ENCODE measurements at places on chromosomes 2 and 18. TPM values are rescaled to one million over a fixed set of nuclear protein-coding genes. Genes with fewer than 3 reads are reported as not detected.

The ZBTB7C gene
- total RNA-seq: under 0.01 TPM

The HOXD13 gene
- 0.09 TPM for total RNA-seq

The TCF23 gene
- not detected for total RNA-seq

The TMEM37 gene
- total RNA-seq: 0.37 TPM

The PLEKHH2 gene
- 5.3 TPM for total RNA-seq

The PROKR1 gene
- not detected for total RNA-seq

The FAM210A gene
- total RNA-seq: 32.4 TPM

The CYTIP gene
- total RNA-seq: not detected

The ASB1 gene
- total RNA-seq: 24.0 TPM

The CAPN14 gene
- under 0.01 TPM for total RNA-seq

The MROH2A gene
- under 0.01 TPM for total RNA-seq

The ZC3H6 gene
- 3.4 TPM for total RNA-seq

The SERPINB12 gene
- total RNA-seq: not detected

The PNKD gene
- total RNA-seq: 28.9 TPM

The SPATA3 gene
- total RNA-seq: not detected

The RGPD4 gene
- total RNA-seq: not detected

The CHRNG gene
- total RNA-seq: not detected

The GALNT1 gene
- 93.9 TPM for total RNA-seq

The NHEJ1 gene
- 14.5 TPM for total RNA-seq

The EFHD1 gene
- total RNA-seq: not detected

The SULT1C4 gene
- not detected for total RNA-seq

The PLCD4 gene
- 1.8 TPM for total RNA-seq

The SERPINB10 gene
- not detected for total RNA-seq

The BBS5 gene
- total RNA-seq: 6.6 TPM

The ALPG gene
- total RNA-seq: not detected

The GREB1 gene
- total RNA-seq: 1.3 TPM

The TRIM43 gene
- total RNA-seq: not detected

The RAPH1 gene
- 12.1 TPM for total RNA-seq

The NEUROD1 gene
- total RNA-seq: not detected

The OR6B2 gene
- total RNA-seq: not detected

The PRSS56 gene
- total RNA-seq: not detected

The ZNF385B gene
- total RNA-seq: not detected

The DSC2 gene
- not detected for total RNA-seq

The OSBPL1A gene
- 43.5 TPM for total RNA-seq

The TRPM8 gene
- total RNA-seq: under 0.01 TPM

The GPR35 gene
- 0.74 TPM for total RNA-seq

The CCNT2 gene
- 21.9 TPM for total RNA-seq

The PTPRN gene
- 57.0 TPM for total RNA-seq

The B4GALT6 gene
- total RNA-seq: 2.5 TPM

The MLPH gene
- 12.2 TPM for total RNA-seq

The CYP27A1 gene
- 17.1 TPM for total RNA-seq

The CROCC2 gene
- 0.14 TPM for total RNA-seq

The GCG gene
- 0.14 TPM for total RNA-seq

The PROC gene
- total RNA-seq: not detected

The MAP3K20 gene
- 93.6 TPM for total RNA-seq

The MOGAT1 gene
- not detected for total RNA-seq

The RNF125 gene
- 0.28 TPM for total RNA-seq

The MBP gene
- 43.8 TPM for total RNA-seq

The HOXD9 gene
- total RNA-seq: 0.28 TPM

The MC4R gene
- total RNA-seq: not detected

Measured in smooth muscle cell of bladder (primary cell).